Right ventricle myocardium superior (tissue), 1 donor: ENCODE measurements at places on chromosomes 7 and 10.

DNA sequence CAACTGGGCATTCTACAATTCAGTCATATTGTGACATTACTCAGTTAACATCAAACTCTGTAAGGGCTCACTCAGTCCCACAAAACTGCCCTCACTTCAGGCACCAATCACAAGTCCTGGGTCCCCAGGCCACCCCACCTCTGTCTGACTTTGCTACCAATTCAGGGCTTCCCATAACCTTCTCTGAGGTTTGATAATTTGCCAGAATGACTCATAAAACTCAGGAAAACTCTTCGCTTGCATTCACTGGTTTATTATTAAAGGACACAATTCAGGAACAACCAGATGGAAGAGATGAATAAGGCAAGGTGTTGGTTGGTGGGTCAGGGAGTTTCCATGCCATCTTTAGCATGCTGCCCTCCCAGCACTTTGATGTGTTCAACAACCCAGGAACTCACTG is 41.3 kb downstream of the AVL9 start:
- DNase-seq: no peak

DNA sequence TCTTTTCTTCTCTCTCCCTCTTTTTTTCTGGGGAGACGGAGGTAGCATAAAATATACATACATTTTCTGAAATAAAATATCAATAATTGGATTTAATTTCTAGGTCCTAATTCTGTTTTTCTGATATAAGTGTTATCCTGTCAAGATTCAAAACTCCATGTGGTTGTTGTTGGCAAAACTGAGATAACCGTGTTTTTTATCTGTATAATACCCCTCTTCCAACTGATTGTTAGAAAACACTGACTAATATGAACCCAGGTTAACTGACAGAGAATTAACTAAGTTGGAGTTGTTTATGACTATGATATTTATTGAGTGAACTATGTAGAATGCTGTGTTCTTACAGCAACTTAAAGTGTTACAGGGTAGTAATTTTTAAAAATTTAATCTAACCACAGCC is 236.5 kb upstream of the KAT6B start:
- no peak for DNase-seq

DNA sequence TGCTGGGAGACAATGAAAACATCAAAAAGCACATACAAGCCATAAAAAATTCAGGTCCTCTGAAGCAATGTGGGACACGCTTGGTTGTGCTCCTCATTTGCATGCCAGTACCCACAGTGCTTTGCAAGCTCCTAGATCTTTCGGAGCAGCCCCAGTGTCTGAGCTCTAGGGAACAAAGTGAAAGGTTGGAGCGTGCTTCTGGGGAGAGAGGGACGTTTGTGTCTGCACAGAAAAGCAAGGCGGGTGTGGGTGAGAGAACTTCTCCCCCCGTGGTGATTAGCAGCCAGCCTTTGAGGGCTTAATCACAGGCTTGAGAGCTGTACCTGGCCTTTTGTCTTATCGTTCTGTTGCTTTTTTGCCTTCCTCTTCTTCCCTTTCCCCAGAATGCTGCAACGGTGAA is 76.7 kb upstream of the HABP2 start:
- no peak for DNase-seq

DNA sequence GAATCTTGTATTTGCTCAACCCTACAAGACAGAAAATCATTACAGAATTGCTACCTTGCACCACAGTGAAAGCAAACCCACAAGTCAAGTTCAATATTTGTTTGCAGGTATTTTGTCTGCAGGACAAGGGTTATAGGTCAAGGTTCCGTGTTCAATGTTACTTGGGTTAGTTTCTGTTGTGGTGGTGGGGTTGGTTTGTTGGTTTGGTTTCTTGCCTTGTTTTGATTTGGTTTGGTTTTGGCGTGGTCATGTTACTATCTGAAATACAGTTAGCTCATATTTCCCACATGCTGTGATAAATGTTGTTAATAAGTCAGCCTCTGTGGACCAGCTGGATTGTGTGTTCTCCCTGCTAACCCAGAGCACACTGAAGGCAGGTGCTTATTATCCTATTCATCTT is 75.6 kb upstream of the INSIG1 start:
- DNase-seq: no peak

DNA sequence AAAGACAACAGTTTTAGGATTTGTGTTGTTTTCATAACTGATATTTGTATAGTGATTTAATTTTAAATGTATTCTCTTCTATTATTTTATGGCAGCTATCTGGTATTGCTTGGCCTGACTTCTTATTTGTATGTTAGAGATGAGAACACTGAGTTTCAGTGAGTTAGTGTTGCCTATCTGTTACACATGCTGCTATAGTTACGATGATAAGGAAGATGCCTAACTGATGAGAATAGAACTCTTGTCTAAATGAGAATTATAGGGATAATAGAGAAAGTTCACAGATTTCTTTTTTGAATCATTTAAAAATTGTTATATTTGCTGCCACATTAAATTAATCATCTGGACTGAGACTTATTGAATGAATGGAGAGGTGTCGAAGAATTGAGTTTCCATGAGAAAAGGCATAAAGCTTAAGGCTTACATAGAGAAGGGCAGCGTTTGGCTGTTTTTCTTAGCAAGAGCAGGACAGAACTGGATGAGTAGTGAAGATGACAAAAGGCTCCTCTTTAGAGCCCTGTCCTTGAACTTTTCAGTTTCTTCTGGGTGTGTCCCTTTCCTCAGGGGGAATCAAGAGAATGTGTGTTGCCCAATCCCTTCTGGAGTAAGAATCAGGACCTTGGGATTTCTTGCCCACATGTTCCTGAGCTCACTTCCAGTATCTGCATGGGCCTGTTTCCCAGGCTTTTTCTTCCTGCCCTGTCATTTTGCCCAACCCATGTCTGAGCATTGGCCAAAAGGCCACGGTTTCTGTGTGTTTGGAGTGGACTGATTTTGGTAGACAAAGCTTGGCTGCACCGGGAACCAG is 195.6 kb upstream of the CSTF2T start:
- DNase-seq: peak; percentile 65

DNA sequence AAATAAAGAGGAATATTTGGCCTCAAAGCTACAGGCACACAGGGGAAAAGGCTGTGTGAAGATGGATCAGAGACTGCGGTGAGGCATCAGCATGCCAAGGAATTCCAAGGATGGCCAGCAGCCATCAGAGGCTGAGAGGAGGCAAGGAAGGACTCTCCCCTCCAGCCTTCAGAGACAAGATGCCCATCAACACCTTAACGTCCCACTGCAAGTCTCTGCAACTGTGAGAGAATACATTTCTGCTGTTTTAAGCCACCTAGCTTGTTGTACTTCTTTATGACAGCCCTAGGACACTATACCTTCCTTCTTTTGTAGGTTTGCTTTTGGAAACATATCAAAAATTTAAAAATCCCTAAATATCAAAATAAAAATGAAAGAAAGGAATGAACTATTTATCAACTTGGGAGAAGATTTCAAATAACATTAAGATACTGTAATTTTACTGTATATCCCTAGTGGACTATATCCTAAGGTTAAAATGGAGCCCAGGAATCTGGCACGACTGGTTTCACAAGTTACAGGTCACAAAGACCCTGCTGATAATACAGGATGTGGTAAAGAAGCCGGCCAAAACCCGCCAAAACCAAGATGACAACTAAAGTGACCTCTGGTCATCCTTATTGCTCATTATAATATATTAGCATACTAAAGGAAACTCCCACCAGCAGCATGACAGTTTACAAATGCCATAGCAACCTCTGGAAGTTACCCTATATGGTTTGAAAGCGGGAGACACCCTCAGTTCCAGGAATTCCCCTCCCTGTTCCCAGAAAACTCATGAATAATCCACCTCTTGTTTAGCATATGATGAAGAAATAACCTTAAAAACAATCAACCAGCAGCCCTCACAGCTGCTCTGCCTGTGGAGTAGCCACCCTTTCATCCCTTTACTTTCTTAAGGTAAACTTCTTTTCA is 185.2 kb downstream of the AVL9 start:
- DNase-seq: no peak

- DNase-seq: peak; percentile 67
Observed at GRCh38 chr10:30028006-30028737, 31.2 kb downstream of the JCAD start.

- peak; percentile 87 for DNase-seq
Observed at GRCh38 chr10:89207181-89207800, at the start of gene CH25H. TSS of gene CH25H (minus strand) at chr10:89207317. CDS start at chr10:89207292, 25 bp downstream.

GRCh38 chr10:73648975-73649829 is 6.6 kb downstream of the SYNPO2L start:
- DNase-seq: no peak

DNA sequence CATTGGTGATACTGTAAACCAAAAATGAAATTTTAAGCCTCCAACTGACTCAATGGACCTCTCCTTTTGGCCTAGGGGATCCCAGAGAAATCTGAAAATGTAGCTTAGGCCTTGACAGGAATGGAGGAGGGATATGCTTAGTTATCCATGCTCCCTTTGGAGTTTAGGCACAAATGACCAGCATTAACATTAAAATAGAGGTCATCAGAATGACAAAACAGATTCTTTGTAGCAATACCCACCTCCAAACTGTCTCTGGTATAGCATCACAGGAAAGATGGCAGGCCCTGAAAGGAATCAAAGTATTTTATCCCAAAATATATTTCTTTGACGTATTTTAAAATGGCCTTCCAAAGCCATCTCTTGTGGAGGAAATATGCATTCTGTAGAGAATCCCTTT is 39.1 kb upstream of the LRRN3 start:
- no peak for DNase-seq

GRCh38 chr7:126667742-126668366 is 584.9 kb downstream of the GRM8 start:
- no peak for DNase-seq

GRCh38 chr7:121798896-121799295 is 74.1 kb upstream of the PTPRZ1 start:
- no peak for DNase-seq

- DNase-seq: no peak
Observed at GRCh38 chr10:130218936-130219335, 82.7 kb downstream of the GLRX3 start.

DNA sequence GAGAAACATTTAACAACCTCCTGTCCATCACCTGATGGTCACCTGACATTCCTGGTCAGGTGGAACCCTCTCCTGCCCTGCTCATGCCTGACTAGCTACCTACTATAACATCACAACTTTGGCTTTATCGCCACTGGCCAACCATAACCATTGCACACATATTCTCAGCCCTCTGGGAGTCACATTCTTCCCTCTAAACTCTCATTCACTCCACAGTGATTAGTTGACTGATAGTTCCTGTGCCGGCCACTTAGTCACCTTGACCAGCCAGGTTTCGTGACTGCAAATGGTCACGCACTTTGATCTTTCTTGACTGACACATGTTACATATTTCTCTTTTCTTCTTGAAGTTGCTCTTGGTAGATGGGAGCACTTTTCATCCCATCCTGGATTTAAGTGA is 50.1 kb downstream of the GNAI1 start:
- no peak for DNase-seq

- no peak for DNase-seq
Observed at GRCh38 chr10:11232222-11232961, 214.7 kb downstream of the CELF2 start.

DNA sequence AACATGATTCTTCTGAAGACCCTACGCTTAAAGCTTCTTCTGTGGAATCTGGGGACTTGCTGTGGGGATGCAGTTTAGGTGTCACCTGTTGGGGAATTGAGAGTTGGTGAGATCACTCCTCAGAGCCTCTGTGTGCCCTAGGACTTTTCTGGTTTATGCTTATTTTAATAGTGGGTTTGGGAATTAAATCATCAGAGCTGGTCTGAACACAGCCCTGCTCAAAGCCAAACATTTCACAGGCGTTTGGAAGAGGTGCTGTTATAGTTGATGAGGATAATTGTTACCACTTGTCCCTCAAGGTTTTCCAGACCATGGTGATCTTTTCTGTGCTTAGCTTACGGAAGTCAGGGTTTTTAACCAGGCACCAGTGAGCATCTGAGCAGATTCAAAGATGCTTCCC is 106.1 kb downstream of the EBLN1 start:
- no peak for DNase-seq

- DNase-seq: no peak
Observed at GRCh38 chr7:26413007-26413691, 121.5 kb downstream of the SNX10 start.

DNA sequence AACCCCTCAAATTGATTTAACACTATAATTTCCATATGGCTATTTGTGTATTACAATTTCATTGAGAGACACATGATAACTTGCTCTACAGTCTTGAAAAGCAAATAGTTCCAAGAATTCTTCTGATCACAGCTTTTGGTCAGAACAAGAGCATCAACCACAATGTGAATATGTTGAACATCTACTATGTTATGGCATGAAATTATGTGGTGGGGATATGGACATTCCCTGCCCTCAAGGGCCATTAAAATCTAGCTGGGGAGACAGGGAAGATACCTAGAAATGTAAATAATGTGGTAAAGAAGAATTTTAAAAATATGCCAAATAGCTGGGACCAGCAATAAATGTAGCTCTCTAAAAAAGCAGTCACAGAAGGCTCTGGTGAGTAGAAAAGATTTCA is 262.2 kb downstream of the FZD1 start:
- DNase-seq: no peak

DNA sequence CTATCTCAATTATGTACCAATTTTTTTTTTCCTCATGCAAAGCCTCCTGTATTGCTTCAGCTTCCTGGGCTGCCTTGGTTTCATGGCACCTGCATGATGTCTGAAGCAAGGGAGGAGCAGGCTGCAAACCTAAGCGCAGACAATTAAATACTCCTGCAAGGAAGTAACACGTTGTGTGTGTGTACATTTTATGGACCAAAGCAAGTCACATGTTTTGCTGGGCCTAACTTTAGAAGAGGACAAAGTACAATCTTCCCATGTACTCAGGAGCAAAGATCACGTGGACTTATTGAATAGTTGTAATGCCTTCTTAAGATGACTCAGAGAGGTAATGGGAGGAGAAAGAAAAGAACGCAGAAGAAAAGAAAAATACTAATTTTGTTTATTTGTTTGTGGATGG is 944.0 kb upstream of the C7orf33 start:
- no peak for DNase-seq

- no peak for DNase-seq
Observed at GRCh38 chr10:117360994-117361667, 14.1 kb downstream of the PDZD8 start.

DNA sequence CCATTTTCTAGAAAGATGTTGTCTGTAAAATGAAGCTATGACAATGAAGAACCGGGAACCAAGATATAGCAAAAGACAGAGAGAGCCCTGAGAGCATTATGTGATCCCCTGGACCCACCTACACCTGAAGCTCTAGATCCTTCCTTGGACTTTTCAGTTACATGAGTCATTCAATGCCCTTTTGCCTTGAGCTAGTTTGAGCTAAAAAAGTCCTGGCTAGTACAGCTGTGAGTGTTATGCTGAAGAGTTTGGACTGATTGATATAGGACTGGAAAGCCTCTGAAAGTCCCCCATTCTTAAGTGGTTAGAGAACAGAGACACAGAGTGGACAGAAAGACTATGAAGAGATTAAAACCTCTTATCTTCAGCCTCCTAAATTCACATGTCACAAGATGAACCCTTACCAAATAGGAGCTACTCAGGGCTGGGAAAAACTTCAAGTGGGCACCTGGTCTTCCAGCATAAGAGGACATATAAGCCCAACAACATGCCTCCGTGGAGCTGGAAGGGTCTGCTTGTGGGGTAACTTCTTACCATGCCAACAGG is 386.8 kb upstream of the NFE2L3 start:
- DNase-seq: no peak

- no peak for DNase-seq
Observed at GRCh38 chr10:22823109-22823508, 104.7 kb upstream of the ARMC3 start.

GRCh38 chr7:25562673-25563182 is 334.4 kb upstream of the NPVF start:
- DNase-seq: no peak

- no peak for DNase-seq
Observed at GRCh38 chr10:25294032-25294926, 119.5 kb downstream of the GPR158 start.

GRCh38 chr10:4691776-4692175 is 134.2 kb upstream of the AKR1E2 start:
- no peak for DNase-seq
